Activated CD4-positive, alpha-beta T cell treated with anti-CD3 and anti-CD28 coated beads, Interleukin-2, amount 10 ng/mL, durations not matched to agents 24 days and 14 days (primary cell): ENCODE measurements at places on chromosomes 2 and 18.

- DNase-seq = no peak
Measured at GRCh38 chr18:11887328-11888128, 20.6 kb downstream of the MPPE1 start.

GRCh38 chr2:207046724-207047123 is 107.4 kb downstream of the CPO start:
- peak; percentile 80 for DNase-seq

- DNase-seq = no peak
Measured at GRCh38 chr2:206611191-206611590, 31.1 kb upstream of the FAM237A start.

DNA sequence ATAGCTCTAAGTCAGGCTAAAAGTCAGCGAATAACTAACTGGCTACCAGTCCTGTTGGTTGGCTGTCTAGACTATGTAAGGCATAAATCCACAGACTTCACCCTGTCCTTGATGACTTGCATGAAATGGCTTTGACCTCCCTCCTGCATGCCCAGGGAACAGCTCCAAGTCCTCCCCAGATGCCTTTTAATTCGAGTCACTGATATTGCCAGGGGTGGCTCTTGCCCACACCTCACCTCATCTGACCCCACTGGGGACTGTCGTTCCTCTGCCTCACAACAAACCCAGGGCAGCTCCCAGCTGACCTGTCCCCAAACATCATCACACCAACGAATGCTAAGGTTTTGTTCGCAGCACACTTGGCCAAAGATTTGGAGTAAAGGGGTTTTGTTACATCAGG is 396.0 kb upstream of the ID2 start:
- no peak for DNase-seq

GRCh38 chr18:79524181-79525078 is 128.7 kb downstream of the NFATC1 start:
- DNase-seq = peak; percentile 79

DNA sequence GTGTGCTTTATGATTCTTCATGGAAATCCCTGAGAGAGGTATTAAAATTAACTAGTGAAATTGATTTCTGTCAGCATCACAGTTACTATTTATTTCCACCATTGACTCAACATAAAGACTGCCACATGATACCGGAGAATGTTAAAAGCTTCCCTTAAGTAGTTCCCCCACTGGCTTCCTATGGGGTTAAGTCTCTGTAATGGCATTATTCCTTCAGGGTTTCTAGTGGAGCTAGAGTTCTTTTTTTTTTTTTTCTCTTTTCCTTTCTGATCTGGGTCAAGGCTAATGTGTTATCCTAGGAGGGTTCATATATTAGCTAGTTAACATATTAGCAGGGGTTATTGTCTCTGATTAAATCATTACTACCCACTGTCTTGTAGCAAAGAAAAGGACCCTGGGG is 1919.1 kb upstream of the PIK3C3 start:
- DNase-seq = no peak

DNA sequence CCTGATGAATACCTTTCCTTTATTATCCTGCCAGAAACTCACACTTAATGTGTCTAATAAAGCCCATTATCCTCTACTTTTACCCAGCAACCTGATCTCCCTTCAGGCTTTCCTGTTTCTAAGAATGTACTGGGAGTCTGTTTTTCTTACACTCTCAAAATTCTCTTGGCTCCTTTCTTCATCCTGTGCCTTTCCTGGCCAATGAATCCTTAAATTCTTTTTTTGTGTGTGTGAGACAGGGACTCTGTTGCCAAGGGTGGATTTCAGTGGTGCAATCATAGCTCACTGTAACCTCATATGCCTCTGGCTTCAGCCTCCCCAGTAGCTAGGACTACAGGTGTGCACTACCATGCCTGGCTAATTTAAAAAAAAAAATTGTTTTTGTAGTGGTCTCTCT is 72.7 kb downstream of the MAP2 start:
- DNase-seq = no peak

DNA sequence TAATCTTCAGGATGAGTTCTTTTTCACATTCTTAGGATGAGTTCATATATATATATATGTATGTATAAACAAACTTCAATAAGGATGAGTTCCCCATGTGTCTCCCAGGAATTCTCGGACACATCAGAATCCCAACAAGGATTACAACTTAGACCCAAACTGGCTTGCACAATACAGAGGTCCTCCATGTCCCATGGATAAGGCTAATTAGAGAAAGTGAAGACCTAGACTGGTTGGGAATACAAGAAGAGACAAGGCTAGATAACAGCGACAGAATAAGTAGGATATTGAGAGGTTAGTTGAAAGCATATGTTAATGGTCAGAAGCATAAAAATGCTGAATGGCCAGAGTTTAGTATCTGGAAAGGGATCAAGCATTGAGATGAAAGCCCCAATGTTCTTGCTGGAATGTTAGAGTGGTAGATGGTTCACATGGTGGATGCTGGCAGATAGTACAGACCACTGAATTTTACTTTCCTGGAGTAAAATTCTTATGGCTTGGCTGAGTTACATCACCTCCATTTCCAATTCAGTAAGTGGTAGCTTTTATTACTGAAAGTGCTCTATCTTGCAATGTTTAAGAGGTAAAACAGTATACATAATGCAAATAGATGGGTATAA is 154.9 kb upstream of the EPHA4 start:
- no peak for DNase-seq

DNA sequence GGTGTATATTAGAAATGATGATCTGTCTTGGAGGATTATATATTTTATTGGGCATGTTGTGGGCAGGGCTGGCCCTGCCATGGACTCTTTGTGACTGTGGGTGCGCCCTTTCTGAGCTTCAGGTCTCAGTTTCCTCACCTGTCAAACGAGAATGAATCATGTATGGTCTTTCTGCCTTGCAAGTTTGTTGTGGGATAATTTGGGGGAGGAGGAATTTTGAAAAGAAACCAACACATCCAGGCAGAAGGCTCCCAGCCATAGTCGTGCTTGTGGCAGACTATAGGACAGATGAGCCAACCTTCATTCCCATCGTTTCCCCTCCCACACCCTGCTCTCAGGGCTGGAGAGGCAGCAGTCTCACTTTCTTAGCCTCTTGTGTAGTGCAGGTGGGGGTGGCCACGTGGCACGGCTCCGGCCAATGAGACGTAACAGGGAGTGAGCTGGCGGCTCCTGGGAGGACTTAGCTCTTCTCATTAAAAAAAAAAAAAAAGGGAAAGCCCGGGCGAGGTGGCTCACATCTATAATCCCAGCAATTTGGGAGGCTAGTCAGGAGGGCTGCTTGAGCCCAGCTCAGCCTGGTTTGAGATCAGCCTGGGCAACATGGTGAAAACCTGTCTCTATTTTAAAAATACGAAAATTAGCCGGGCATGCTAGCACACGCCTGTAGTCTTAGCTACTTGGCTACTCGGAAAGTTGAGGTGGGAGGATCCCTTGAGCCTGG is 63.1 kb downstream of the RHOB start:
- no peak for DNase-seq

- DNase-seq = no peak
Measured at GRCh38 chr2:137959166-137959565, 5.1 kb upstream of the HNMT start.

- DNase-seq = peak; percentile 79
Measured at GRCh38 chr2:33583194-33583938, 15.7 kb downstream of the FAM98A start.

DNA sequence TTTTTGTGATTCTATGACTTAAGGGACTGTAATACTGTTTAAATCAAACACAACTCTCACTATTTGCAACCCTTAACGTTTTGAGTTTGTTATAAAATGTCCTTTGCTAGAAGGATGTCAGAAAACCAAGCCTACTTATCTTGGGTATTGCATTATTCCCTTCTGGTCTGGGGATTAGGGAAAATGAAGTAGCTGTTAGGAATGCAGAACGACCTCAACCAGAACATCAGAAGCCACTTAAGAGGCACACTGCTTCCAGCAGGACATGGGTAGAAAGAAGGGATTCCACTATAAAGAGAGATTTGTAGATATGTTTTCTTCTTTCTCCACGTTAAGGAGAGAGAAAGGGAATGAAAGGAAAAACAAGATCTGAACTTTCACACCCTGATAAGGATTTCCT is 101.2 kb downstream of the SETBP1 start:
- no peak for DNase-seq

GRCh38 chr2:191582355-191582754 is 95.6 kb upstream of the NABP1 start:
- peak; percentile 20 for DNase-seq

- DNase-seq = no peak
Measured at GRCh38 chr2:43513796-43514195, 82.0 kb downstream of the THADA start.

- no peak for DNase-seq
Measured at GRCh38 chr18:45841060-45841764, 15.7 kb downstream of the SIGLEC15 start.

DNA sequence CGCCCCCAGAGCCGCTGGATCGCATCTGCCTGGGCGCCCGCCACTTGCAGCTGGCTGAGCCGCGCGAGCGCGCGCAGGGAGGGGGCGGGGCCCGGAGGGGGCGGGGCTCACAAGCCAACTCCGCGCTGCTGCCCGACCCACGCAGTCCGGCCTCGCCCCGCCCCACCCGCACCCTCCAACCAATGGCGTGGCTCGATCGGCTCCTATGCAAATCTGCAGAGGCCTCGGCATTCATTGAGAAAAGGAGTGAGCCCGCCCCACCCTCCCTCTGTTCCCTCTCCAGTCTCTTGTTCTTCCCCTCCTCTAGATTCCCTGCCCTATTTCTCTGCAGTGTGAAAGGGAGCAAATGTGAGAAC is at the start of gene ALK:
ALK (minus strand) TSS at position 27 of the 356 bp plus-strand sequence. CDS start 927 bp downstream, outside the sequence.
- peak; percentile 76 for DNase-seq

DNA sequence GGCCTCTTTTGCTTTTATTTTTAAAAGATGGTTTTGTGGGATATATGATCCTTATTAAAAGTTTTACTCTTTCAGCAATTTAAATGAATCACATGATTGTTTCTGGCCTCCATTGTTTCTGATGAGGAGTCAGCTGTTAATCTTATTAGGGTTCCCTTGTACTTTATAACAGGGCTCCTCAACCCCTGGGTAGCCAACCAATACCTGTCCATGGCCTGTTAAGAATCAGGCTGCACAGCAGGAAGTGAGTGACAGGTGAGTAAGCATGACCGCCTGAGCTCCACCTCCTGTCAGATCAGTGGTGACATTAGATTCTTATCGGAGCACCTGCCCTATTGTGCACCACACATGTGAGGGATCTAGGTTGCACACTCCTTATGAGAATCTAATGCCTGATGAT is 45.1 kb upstream of the FAM98A start:
- no peak for DNase-seq

DNA sequence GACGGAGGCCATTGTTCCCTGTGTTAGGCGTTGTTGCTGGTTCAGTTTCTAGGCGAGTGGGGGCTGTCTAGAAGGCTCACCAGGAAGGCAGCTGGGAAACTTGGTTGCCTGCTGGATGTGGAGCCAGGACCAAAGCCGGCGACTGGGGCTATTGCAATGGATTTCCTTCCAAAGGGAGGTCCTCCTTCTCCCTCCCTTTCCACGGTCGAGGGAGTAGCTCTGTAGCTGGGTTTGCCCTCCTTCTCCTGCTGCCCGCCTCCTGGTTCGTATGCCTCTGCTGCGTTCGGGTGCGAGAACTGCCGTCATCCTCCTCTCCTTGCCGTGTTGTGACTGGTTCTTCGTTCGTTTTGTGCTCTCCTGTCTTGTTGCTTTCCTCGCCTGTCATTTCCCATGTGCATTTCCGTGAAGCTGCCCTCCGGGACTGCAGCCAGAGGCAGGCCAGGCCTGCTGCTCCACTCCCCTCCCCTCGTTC is 203.4 kb downstream of the NEDD4L start:
- no peak for DNase-seq

DNA sequence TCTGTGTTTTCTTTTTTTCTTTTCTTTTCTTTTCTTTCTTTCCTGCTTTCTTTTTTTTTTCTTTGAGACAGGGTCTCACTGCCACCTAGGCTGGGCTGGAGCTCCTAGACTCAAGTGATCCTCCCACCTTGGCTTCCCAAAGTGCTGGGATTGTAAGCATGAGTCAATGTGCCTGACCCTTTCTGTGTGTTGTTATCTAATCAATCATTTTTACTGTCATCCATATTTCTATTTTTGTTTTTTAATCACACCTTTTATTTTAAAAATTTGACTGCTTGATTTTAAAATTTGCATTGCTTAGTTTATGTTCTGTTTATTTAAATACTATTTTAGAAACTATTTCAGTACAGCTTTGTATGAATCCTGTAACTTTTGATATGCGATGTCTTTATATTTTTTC is 19.2 kb downstream of the LCLAT1 start:
- DNase-seq = no peak

DNA sequence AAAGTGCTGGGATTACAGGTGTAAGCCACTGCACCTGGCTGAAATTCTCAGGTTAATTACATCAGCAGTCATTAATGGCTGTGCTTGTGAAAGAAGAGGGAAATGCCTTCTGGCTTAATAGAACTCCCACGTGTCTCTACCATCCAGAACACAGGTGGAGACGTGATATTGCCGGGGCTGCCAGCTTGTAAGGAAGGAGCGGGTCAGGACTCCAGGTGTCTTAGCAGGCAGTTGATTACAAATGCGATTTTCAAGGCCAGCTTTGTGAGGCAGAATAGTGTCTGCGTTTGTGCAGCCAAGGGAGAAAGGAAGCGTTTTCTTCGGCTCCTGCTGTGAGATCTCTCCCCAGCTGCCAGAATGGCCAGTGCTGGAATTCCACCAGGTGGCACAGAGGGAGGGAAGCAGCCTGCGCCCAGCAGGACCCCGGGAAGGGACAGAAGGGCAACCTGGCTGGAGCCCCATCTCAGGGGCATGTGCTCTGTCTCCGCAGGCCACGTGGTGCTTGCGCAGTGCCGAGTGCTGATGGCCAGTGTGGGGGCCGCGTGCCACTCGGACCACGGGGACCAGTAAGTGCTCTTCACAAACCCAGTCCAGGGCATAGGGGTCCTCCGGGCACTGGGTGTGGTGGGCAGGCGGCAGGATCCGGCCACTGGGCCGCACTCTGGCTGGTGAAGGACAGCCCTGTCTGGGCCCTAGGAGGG is 3.7 kb upstream of the ESPNL start:
- DNase-seq = no peak

- DNase-seq = no peak
Measured at GRCh38 chr2:160225722-160226121, 25.6 kb upstream of the ITGB6 start.

DNA sequence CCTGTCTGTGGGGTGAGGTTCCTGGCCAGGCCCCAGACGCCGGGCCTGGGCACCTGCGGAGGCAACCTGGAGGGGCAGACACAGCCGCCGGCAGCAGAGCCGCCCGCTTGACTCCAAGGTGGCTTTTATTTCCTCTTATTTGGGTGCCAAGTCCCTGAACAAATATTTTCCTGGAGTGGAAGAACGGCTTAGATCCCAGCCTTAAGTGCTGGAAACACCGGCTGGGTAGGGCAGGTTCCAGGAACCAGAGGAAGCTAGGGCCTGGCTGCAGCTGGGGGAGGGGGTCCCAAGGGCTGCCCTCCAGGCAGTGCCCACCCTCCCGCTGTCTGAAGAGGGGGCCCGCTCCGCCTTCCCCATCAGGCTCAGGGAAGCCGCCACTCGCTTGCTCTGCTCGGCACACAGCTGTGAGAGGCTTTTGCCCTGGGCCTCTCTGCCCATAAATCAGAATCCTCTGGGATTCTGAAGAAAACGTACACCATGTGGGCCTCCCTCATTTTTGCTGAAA is 28.2 kb downstream of the SDC1 start:
- no peak for DNase-seq
